NCI-H226 (cell line): ENCODE measurements at places on chromosomes 2 and 18.

DNA sequence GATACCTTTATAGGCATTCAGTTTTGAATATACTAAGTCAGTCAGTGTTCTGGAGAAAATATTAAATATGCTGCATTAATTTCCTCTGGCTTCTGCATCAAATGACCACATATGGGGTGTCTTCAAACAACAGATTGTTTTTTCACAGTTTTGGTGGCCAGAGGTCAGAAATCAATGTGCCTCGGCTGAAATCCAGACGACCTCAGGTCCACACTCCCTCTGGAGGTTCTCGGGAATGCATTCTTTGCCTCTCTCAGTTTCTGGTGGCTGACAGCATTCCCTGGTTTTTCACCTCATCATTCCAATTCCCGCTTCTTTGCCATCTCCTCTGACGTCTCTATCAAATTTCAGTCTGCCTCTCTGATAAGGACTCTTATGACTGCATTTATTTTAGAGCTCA, 142.3 kb downstream of the ZNF407 start:
- DNase-seq, result no peak

- DNase-seq, result no peak
Observed at GRCh38 chr2:176085120-176085788, 1.5 kb upstream of the EVX2 start.

DNA sequence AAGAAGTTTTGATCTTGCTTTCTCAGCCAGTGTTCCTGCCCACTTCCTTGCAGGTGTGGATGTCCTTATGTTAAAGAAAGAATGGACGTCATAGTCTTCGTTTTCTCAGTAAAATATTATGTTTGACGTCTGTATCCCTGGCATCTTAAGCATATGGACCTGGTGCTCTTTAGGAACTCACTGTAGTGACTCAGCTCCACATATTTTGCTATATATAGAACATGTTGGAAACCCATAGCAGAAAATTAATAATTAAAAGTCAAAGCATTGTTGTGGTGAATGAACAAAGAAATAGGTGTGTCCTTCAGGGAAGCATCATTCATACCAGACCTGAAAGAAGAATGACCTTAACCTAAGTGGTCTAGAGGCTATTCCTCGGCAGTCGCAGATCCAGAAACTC, 196.1 kb downstream of the MCFD2 start:
- DNase-seq, result no peak

GRCh38 chr18:43571078-43571689, 293.9 kb upstream of the SYT4 start:
- DNase-seq, result peak; percentile 19

GRCh38 chr2:113812204-113812603, 55.8 kb upstream of the SLC35F5 start:
- DNase-seq, result peak; percentile 30

- peak; percentile 56 for DNase-seq
Observed at GRCh38 chr2:118059919-118060478, 28.3 kb upstream of the INSIG2 start.

DNA sequence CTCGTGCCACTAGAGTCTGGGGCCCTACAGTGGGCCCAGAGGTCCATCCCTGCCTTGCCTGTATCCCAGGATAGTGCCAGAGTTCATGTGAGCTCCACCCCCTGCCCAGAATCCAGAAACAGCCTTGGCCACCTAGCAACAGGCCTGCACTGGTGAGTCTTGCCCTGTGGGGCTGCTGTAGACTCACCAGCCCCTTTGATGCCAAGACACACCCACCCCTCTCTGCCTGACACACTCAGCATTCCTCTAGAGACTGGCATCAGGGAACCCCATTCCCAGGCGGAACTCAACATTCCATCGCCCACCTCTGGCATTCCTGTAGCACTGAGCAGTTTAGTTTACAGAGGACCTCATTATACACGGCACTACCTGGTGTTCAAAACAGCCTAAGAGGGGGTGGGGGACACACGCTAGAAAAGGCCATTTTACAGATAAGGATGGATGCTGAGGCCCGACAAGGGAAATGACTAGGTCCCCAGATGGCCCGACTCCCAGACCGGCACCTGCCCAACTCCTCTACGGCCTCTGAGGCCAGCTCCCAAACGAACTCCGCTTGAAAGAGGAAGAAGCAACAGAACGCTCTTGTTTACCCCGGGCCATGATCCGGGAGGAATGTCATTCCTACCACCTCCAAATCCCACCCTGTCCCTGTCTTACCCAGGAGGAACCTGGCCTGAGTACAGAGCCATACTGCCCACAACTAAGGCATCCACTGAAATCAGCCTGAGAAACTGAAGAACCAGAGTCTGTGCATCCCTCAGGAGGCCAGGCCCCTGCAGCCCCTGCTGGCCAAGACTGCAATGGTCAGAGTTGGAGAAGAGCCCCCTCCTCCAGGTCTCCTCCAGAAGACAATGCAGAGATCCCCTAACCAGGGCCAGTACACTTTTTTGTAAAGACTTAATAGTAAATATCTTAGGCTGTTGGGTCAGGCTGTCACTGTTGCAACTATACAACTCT, 180.2 kb downstream of the TNS1 start:
- peak; percentile 64 for DNase-seq

- DNase-seq, result no peak
Observed at GRCh38 chr18:10050956-10051355, 137.1 kb downstream of the VAPA start.

DNA sequence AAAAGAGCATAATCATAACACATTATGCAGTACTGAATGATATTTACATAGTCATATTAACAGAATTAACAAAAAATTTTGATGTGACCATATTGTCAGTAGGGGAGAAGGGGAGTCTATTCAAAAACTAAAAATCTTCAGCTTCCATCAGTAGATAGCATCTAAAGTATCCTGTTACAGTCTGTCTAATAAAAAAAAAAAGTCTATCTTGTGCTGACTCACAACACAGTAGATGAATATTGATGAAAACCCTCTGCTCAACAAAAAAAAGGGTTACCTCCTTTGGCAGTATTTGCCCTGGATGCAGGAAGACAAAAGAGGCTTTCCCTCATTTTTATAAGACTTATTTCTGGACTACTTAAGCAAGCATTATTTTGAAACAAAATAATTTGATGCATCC, 27.3 kb downstream of the GRB14 start:
- DNase-seq, result no peak

- no peak for DNase-seq
Observed at GRCh38 chr18:63472380-63472779, 4.4 kb upstream of the SERPINB5 start.

DNA sequence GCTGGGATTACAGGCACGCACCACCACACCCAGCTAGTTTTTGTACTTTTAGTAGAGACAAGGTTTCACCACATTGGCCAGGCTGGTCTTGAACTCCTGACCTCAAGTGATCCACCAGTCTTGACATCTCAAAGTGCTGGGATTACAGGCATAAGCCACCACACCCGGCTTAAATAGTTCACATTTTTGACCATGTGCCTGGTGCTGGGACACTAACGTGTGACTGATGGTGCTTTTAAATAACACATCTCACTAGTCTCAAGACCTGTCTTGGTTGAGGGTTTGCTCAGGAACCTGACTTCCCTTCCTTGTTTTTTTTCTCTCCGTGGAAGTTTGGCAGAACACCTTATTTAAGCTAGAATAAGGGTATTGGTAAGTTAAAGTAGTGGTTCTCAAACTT, 8.5 kb downstream of the FMNL2 start:
- no peak for DNase-seq

DNA sequence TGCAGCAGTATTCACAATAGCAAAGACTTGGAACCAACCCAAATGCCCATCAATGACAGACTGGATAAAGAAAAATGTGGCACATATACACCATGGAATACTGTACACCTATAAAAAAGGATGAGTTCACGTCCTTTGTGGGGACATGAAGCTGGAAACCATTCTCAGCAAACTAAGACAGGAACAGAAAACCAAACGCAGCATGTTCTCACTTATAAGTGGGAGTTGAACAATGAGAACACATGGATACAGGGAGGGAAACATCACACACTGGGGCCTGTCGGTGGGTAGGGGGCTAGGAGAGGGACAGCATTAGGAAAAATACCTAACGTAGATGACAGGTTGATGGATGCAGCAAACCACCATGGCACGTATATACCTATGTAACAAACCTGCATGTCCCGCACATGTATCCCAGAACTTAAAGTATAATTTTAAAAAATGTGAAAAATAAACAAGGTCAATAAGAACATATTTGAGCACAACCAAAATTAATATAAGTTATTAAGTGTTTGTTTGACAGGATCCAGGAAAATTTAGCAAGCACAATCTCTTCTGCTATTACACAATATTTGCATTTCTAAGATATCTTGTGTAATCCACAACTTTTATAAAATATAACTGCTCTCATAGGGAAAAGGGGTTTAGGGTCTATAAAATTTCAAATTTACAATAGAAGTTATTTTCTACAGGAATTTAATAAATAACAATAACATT, 22.9 kb downstream of the CCBE1 start:
- DNase-seq, result no peak

DNA sequence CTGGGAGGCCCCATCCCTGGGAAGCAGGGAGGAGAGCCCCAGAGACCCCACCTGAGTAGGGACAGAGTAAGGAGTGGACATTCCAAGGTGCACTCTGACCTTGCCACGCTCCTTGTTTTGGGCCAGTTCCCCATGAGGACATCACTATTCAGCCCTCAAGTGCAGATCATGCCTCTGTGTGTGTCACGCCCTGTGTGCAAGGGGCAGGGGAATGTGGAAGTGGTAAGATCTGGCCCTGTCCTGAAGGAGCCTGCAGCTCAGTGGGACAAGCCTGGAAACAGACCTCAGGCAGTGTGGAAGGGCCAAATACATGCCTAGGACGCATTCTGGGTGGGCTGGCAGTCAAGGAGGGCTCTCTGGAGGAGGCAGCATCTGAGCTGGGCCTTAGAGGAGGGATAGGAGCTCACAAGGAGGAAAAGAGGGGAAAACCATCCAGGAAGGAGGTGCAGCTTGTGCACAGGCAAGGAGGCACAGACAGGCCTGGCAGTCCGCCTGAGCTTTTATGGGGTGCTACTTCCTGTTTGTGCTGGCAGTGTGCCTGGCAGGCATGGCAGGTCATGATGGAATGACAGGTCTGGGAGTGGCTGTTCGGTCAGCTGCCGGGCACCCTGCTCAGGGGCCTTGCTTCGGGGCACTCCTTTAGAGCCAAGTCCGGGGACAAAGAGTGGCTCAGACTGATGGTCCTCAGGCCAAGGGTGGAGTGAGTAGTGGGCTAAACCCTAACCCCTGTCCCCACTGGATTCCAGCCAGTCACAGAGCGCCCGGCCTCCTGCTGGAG, 3.3 kb downstream of the KLHL30 start:
- DNase-seq, result peak; percentile 43

DNA sequence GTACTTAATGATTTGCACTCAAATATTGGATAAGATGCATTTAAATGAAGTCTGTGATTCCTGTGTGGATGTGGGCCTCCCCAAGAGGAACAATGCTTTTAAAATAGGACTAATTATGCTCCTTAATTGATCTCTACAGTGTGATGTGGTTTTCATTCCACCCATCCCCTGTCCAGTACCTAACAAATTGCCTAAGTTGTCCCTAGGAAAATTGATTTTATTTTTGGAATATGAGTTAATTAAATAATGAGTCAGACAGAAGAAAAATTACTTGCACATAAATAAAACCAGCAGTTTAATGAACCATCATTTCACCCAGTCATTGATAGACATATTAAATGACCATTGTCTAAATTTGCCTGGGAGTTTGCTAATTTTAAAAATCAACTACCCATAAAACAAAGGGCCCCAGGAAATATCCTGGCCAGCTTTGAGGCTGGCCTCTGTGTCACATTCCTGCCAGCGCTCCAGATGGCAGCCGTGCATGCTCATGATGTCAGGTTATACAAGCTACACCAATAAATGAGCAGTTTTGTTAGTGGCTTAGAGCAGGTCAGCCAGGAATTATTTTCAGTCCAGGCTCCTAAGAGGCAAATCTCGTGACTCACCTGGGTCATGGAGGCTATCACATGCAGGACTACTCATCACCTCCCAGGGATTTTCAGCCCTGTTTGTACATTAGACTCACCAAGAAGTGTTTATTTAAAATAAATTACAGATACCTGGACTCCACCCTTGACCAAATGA, 31.9 kb downstream of the ABHD3 start:
- peak; percentile 92 for DNase-seq

DNA sequence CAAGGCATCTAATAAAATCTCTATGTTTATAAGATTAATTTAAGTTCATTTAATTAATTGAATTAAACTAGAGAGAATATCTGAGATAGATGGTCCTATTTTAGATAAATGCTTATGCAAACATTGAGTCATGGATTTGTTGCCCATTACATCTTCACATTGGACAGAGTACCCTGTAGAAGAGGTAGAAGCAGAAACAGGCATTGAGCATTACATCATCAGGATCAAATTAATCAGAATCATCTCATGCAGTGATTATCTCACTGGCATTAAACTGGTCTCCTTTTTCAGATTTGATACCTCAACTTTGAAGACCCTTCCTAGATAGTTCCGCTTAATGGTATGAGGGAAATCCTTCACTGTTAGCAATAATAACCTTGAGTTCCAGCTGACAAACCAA, 469.6 kb upstream of the VRK2 start:
- no peak for DNase-seq

GRCh38 chr18:76578571-76579300, 83.7 kb upstream of the ZNF516 start:
- no peak for DNase-seq

GRCh38 chr2:72457801-72458516, 310.3 kb upstream of the CYP26B1 start:
- peak; percentile 35 for DNase-seq

- DNase-seq, result peak; percentile 24
Observed at GRCh38 chr2:157236404-157236803, 21.1 kb upstream of the GALNT5 start.

DNA sequence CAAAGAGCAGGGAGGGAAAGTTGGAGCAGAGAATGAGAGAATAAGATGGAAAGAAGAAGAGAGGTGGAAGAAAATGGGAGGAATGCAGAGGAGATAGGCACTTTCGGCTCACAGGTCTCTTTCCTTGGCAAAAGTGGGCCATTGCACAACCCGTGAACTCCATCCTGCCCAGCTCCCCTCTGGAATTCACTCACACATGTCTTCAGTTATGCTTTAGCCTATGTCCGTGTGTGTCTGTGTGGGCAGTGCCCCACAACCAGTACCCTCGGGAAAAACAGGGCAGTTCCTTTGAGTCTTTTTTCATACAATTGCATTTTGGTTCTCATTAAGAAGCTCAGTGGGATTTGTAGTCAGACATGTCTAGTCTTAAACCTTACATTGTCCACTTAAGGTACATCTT, 34.5 kb downstream of the DTNA start:
- peak; percentile 8 for DNase-seq

GRCh38 chr2:215332872-215333595, 21.2 kb downstream of the ATIC start:
- no peak for DNase-seq

GRCh38 chr2:47558768-47559684, 156.1 kb downstream of the MSH2 start:
- DNase-seq, result peak; percentile 81

DNA sequence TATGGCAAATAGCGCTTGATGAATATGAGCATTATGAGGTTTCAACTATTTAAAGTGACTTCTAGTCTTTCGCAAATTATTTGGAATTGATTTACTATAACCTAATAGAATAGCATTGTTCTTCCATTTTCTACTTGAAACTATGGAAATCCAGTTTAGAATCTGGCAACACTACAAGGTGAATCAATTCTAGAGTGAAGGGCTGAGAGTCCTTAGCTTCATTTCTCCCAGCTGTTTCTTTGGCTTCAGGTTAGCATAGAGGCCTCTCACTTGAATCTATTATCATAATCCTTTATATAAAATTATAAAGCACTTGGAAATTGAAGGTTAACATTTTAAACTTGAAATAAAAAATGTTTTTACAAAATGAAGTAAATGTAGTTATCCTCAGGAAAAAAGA, 318.8 kb downstream of the CCDC85A start:
- no peak for DNase-seq
